ENCODE measurements at places on chromosomes 11 and 22. TPM values are rescaled to one million over a fixed set of nuclear protein-coding genes. Genes with fewer than 3 reads are reported as not detected.

GRCh38 chr11:94017446-94017845 lies 3.7 kb upstream of the HEPHL1 start:
- DNase-seq = no peak

DNA sequence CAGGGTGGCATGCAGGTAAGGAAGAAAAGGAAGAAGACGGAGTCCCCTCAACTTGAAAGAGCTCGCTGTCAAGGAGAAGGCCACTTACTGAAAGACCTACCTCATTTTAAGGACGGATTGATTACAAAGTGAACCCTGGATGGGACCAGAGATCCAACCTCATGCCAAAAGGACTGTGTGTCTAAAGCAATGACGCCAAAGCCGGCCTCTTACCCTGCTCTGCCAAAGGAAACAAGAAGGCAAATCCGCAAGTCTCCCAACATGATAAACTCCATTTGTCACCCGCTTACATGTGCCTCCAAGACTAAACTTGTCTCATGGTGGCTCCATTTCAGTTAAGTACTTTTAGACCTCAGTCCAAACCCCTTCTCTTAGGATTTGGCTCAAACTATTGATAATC lies 148.7 kb upstream of the MTMR2 start:
- no peak for DNase-seq

GRCh38 chr11:45655347-45655756 lies 10.1 kb downstream of the CHST1 start:
- DNase-seq = peak; percentile 84

Gene TOMM22
- 38.2 TPM for total RNA-seq

GRCh38 chr11:105109321-105109720 lies 30.2 kb downstream of the CARD18 start:
- DNase-seq = no peak

DNA sequence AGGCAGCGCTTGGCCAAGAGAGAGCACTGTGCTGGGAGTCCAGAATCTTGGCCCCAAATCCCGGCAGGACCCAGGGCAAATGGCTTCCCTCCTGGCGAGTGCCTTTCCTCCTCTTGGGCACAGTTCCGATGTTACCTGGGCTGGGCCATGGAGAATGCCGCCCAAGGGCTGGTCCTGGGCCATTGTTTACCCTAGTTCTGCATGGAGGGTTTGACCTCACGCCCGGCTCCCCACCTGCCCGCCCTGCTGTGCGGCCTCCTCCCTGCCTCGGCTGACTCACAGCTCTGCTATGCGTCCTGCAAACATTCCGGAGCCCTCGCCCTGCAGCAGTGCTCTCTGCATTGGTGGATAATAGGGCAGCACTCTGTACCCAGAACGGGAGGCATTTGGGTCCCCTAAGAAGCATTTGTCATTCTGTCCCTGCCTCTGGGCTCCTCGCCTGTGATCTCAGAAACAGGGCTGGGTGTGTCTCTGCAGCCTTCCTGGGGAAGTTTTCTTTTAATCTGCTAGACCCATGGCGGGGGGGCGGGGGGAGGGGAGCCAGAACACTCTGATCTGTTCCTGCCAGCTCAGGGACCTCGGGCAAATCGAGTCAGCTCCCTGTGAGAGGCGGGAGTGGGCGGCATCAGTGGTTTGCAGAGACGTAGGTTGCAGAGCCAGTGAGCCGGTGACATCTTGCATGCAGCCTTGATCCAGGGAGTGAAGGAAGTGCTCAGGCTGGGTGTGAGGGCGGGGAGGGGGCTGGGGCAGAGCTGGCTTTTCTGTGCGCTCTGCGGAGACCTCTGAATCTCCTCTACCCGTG lies 32.9 kb upstream of the SMIM38 start:
- DNase-seq = no peak

DNA sequence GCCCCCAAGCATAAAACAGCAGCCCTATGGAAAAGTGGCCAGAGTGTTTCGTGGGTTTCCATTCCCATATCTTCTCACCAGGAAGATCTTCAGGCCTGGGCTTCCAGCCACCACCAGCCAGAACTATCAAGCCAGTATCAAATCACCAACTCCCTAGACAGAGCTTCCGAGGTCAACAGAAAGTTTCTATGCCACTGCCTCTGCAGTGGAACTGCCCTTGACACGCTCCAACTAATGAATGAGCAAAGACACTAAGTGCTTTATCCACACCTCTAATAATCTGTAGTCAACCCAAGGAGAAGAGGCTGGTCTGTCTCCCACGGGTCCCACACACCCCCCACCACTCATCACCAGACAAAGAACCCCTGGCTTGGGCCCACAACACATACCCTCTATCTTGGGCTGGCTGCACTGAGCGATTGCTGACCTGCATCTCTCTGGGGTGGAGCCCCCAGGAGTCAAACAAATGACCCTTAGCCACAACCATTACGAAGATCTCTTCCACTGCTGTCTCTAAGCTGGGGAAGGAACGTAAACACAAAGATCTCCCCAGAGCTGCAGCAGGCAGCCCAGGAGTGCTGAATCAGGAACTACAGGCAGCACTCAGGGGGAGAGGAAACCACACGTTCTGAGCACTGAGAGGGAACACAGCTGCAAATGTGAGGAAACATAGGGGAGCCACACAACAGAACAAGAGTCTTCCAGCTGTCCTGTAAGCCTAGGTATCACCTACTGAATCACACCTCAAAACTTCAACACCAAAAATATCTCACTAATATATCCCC lies 9.7 kb downstream of the OR5AN1 start:
- DNase-seq = no peak

DNA sequence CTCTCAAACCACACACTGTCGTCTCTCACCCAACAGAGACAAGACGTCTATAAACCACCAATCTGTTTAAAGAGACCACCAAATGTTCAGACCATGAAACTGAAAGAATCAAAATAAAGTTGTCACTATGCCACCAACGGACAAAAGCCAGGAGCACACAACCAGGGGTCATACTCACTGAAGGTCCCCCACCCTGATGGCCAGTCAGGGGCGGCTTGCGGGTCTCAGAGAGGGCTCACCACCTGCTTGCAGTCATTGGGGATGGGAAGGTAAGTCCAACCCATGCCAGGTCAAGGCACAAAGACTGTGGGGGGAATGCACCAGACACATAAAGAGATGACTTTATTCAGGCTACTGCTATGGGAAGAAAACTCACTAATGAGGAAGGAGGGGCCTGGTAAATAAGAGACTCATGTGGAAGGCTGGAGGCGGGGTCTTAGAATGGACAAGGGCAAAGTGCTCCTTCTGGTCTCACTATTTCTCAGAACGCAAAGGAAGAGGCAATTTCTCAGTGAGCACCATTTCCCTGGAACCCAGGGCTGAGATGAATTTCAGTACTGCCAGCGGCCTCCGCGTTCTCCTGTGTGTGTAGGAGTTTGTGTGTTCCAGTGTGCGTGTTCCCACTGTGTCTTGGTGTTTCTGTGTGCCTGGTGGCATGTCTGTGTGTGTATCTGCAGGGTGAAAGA lies 17.3 kb downstream of the SCARF2 start:
- DNase-seq = peak; percentile 56

DNA sequence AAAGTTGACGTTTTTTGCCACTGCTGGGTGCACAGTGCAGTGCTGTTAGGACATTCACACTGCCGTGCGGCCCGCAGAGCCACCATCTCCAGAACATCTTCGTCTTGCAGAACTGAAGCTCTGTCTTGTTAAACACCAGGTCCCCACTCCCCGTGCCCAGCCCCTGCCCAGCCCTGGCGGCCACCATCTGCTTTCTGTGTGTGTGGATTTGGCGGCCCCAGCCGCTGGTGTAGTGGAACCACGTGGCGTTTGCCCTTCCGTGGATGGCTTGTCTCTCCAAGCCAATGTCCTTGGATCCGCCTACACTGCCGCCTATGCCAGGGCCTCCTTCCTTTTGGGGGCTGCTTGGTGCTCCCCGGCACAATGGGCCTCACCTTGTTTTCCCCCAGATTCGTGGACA lies 8.2 kb upstream of the MUC5AC start:
- DNase-seq = no peak

Gene OR51B4
- total RNA-seq = not detected

GRCh38 chr22:20783844-20784723 lies 10.2 kb downstream of the SERPIND1 start:
- no peak for DNase-seq

Gene MS4A15
- total RNA-seq = not detected

Gene RIBC2
- not detected for total RNA-seq

- no peak for DNase-seq
Measured at GRCh38 chr11:79485694-79486093, 44.9 kb upstream of the TENM4 start.
